Renal cortical epithelial cell (primary cell): ENCODE measurements at places on chromosomes 5 and 9.

- DNase-seq, result no peak
Measured at GRCh38 chr9:130487500-130487899, 42.7 kb downstream of the ASS1 start.

- DNase-seq, result no peak
Measured at GRCh38 chr9:96009223-96009602, 133.7 kb downstream of the ERCC6L2 start.

GRCh38 chr5:131525805-131526204, 109.2 kb downstream of the RAPGEF6 start:
- no peak for DNase-seq

- peak; percentile 98 for DNase-seq
Measured at GRCh38 chr5:149320791-149321330, 24.4 kb upstream of the GRPEL2 start.

GRCh38 chr9:98766586-98766985, 29.8 kb downstream of the ANKS6 start:
- DNase-seq, result no peak

DNA sequence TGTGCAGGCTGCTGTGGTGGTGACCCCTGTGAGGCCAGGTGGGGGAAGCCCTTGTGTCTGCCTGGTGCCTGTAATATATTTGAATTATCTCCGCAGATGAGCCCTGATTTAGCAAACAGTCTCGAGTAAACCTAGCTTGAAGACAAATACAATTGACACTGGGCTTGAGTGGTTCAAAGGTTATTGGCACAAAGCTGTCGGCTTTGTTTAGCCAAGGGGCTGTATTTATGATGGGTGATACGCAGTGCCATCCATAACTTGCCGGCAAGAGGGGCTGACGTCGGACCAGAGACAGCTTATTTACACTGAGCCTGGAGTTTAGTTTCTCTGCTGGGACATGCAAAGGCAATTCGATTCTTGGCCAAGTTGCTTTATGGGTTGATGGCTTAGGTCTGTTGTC, 20.0 kb upstream of the PITX1 start:
- DNase-seq, result no peak

- DNase-seq, result peak; percentile 70
Measured at GRCh38 chr9:84169240-84169639, 171.3 kb downstream of the SLC28A3 start.

- peak; percentile 58 for DNase-seq
Measured at GRCh38 chr5:107218457-107219193, 452.1 kb downstream of the EFNA5 start.

GRCh38 chr5:111367115-111367514, 142.9 kb downstream of the CAMK4 start:
- peak; percentile 29 for DNase-seq

- peak; percentile 50 for DNase-seq
Measured at GRCh38 chr9:127318651-127319167, 54.1 kb downstream of the GARNL3 start.

DNA sequence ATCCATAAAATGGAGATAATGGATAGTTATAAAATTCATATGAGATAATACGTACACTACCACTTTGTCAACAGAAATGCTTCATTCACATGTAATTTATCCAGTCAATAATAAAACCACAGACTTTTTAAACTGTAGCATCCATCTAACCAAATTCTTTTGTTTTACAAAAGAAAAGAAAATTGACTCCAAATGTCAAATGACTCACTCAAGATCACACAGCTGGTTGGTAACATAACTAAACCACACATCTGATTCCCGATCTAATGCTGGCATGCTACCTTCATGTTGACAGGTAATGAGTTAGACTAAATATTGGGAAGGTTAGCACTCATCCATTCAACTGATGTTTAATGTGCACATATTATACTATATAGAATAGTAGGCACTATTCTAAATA, 4.9 kb downstream of the FRMD3 start:
- DNase-seq, result no peak

GRCh38 chr5:73997960-73998359, 372.0 kb downstream of the ARHGEF28 start:
- peak; percentile 45 for DNase-seq

- DNase-seq, result peak; percentile 6
Measured at GRCh38 chr5:94793113-94793815, 174.8 kb downstream of the SLF1 start.

GRCh38 chr9:123769719-123770118, 160.2 kb downstream of the DENND1A start:
- no peak for DNase-seq

DNA sequence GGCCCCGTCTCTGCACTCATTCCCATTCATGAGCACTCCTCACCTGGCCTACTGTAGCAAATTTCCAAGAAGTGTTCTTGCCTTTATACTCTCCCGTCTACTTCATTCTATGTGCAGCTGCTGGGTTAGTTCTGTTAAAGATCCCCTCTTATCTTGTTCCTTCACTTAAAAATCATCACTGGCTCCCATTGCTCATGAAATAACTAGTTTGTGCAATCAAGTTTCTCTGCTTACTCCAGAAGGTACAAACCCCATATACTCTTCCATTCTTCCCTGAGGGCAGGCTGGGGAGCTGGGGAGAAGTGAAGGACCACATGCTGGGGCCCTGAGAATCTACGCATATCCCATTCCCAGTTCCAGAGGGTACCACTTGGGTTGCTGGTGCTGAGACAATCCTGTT, 84.4 kb upstream of the KLF9 start:
- no peak for DNase-seq

DNA sequence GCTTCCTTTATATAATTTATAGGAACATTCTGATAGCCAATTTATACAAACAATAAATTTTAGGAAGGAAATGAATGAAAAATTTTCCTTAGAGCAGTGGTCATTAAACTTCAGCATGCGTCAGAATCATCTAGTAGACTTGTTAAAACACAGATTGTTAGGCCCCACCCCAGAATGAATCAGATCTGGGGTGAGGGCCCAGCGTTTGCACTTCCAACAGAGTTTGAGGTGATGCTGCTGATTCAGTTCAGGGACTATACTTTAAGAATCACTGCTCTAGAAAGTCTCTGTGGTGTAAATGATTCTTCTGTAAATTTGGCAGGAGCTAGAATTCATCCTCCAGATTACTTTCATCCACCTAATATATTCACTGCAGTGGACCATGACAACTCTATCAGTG, 80.4 kb downstream of the SLC12A2 start:
- DNase-seq, result no peak

DNA sequence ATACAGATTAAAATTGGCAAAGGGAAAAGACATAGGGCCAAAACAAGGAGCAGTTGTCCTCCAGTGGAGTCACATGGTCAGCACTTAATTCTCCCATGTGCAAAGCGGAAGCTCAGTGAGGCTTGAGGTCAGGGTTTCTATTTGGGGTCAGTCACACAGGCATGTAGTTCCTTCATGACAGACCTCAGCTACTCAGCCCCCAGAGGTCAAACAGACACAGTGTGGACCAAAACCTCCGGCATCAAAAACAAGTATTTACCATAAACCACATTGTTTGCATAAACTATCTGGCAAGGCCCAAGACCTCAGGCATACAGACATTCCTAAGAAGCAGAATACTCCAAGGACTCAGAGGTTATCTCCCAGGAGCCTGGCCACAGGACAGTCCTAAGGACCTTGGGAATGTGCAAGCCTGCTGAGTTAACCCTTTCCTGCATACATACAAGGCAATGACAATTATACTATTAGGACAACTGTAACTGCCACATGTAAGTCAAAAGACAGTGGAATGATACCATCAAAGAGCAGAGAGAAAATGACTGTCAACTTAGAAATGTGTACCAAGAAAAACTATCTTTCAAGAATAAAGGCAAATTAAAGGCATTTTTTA, 28.7 kb upstream of the FNIP1 start:
- DNase-seq, result no peak
